ENCODE measurements at places on chromosomes 13 and 19.

DNA sequence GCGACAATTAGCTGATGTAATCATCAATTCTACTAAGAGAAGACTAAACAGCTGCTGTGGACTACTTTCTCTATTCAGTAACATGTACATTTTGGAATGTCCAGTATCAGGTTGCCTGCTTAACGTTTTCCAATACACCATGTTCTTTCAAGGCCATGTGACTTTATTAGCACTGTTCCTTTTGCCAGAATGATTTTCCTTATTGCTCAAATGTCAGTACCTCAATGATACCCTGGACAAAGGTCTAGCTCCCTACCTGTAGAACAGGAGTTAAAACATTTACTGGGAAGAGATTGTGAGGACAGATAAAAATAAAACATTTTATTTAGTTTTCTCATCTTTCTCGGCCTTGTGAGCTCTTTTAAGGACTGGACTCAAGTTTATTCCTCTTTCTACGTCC lies 3.8 kb upstream of the RBM26 start:
- DNase-seq, result no peak

GRCh38 chr19:45217193-45217956 lies 27.8 kb downstream of the EXOC3L2 start:
- DNase-seq, result no peak

GRCh38 chr13:25882466-25883357 lies 169.1 kb downstream of the SHISA2 start:
- no peak for DNase-seq

DNA sequence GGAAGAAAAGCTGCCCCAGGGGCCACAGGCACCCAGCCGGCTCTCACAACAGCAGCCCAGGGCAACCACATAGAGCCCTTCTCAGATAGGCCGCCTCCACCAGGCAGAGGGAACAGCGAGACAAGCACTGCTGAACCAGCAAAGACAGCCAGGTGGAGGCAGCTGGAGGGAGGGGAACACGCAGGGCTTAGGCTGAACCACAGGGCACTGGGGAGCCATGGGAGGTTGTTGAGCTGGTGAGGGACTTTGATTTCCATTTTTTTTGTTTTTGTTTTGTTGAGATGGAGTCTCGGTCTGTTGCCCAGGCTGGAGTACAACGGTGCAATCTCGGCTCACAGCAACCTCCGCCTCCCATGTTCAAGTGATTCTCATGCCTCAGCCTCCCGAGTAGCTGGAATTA lies 3.5 kb downstream of the GAMT start:
- DNase-seq, result no peak

- DNase-seq, result no peak
Observed at GRCh38 chr13:44732503-44733098, 156.5 kb upstream of the TSC22D1 start.

GRCh38 chr13:21230516-21230915 lies 54.1 kb downstream of the MRPL57 start:
- no peak for DNase-seq

- DNase-seq, result no peak
Observed at GRCh38 chr13:50955241-50955640, 45.6 kb downstream of the RNASEH2B start.

GRCh38 chr13:50794226-50794625 lies 49.3 kb downstream of the DLEU7 start:
- no peak for DNase-seq

DNA sequence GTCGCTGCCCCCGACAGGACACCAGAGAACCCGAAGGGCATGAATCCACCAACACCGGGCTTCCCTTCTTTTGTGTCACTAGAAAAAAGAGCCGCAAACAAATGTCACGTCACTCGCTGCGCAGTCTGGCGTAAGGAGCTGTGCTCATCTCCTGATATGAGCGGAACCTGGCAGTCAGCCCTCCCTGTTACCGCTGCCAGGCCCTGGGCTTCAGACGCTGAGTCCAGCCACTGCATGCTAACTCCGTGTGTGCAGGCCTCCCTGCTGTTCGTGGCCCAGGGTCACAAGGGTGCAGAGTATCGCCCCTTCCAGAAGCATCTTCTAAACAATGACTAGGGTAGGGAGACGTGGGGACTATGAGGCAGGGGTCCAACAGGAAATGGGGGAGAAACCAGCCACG lies 71.3 kb downstream of the SLC7A1 start:
- no peak for DNase-seq

DNA sequence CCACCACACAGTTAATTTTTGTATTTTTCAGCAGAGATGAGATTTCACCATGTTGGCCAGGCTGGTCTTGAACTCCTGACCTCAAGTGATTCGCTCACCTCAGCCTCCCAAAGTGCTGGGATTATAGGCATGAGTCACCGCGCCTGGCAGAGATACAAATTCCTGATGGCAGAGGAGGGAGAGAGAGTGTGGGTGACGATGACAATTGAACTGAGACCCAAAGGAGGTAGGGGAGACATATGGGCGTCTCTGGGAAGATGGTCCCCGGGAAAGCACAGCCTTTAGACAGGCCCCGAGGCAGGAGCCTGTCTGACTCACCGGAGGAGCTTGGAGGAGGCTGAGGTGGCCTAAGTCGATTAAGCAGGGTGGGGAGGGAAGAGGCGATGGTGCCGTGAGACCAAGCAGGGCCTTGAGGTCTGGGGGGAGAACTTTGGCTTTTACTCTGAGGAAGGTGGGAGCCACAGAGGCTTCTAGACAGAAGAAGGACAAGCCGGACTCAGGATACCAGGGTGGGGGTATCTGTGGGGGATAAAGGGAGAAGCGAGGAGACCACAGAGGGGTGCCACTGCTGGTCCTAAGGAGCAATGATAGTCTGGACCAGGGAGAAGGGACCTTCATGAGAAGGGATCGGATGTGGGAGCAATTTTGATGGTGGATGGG lies 38.2 kb downstream of the ARRDC2 start:
- DNase-seq, result no peak

GRCh38 chr13:104011505-104012241 lies 945.5 kb upstream of the SLC10A2 start:
- no peak for DNase-seq

DNA sequence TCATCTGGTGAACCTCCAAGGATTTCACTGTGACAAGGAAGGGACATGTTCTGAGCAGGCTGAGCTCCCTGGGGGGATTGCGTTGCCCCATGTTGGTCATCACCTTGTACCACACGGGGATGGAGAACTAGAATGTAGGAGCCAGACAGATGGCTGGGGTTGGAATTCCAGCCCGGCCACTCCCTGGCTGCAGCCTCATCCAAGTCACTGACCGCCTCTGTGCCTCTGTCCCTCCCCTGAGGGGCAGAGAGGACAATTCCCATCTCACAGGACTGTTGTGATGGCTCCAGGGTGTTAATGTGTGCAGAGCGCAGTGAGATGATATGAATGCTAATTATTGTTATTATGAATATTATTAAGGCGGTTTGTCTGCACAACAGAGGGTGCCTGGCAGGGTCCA lies 24.1 kb downstream of the ADGRL1 start:
- DNase-seq, result peak; percentile 4

DNA sequence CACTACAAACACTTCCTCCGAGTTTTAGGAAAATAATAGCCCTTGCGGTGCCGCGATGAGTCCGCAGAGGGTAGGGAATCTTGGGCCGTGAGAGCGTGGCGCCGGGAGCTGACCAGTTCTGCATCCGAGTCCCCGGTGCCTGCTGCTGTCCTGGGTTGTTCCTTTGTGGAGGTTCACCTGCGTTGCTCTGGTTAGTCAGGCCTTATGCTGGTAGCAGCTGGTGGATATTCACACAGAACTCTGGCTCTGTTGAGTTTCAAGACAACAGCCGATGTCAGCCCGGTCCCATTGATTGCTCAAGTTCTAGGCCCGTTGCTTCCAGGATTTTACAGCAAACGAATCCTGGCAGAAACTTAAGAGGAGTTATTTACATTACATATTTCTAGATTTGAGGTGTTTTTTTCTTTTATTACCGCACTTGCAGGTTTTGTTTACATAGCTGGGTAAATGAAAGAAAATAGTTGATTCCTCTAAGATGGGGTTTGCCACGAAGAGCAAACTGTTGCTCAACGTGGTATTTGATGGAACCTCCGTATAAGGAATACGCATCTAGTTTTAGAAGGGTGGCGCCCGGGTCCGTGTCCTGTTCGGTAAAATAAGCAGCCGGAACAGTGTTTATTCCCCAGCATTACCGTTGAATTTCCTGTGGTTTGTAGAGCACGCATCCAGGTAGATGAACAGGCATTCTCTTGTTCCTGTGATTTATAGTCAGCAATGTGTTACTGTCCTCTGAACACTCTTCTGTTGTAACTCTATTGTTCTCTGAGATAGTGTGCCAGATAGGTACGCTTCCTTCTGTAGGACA lies 1.3 kb downstream of the CLDN10 start:
- peak; percentile 17 for DNase-seq

DNA sequence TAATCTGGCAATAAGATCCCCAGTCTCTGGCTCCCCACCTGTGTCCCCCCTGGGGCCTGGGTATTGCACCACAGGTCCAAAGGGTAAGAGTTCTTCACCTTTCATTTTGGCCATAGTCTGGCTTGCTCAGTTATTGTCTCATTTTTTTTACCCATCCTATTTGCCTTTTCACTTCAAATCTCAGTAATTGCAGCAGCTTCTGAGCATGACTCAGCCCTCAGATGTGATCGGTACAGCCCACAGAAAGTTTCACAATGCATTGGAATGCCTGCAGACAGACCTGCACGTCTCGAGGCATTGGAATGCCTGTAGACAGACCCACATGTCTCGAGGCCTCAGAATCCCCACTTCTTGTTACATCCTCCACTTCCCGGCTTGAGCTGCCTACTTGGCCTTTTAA lies 173.6 kb downstream of the NUFIP1 start:
- no peak for DNase-seq

DNA sequence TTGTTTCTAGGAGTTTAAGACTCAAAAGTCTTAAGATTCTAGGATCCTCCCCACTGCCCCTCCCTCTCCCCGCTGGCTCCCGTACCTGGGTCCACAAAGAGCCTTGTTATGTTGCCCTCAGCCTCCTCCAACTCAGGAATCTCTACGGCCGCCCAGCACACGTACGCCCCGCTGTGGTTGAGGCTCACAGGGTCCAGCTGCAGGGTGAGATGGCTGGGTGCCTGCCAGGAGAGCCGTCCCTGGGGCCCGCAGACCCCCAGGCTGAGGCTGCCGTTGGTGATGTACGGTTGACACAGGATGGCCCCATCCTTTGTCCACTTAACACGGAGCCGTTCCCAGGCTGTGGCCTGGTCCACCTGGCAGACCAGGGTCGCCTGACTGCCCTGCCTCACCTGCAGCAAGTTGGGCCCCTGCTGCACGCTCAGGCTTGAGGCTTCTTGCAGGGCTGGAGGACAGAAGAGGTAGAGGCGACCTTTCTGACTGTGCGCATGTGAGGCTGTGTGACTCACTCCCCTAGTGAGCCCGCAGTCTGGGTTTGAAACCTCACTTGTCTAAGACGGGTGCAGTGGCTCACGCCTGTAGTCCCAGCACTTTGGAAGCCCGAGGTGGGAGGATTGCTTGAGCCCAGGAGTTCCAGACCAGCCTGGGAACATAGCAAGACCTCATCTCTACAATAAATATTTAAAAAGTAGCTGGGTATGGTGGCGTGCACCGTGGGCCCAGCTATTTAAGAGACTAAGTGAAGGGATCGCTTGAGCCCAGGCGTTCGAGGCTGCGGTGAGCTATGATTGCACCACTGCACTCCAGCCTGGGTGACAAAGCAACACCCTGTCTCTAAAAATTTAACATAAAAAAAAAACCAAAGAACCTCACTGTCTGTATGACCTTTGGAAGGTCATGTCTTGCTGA lies 4.0 kb downstream of the TMIGD2 start:
- no peak for DNase-seq

GRCh38 chr13:33746867-33747266 lies 71.1 kb upstream of the RFC3 start:
- no peak for DNase-seq

- no peak for DNase-seq
Observed at GRCh38 chr13:23740002-23740401, 149.2 kb downstream of the MIPEP start.

GRCh38 chr13:59236309-59236919 lies 927.3 kb downstream of the DIAPH3 start:
- DNase-seq, result no peak

DNA sequence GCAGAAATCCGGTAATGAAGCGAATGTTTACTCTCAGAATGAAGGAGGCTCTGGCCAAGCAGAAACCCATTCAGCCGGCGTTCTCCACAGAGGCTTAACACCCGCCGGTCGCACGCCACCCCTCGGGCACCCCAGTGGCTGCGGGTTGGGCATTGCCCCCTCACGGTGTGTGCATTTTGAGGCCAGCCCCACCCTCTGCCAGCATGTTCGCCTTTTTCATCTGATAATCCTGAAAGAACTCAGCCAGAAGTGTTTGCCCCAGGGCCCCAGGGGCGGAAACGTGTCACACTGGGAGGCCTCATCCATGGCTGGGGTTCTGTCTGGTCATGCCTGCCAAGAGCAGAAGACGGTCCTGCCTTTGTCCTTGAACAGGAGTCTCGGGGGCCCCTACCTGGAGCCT lies 34.2 kb downstream of the COMP start:
- no peak for DNase-seq

DNA sequence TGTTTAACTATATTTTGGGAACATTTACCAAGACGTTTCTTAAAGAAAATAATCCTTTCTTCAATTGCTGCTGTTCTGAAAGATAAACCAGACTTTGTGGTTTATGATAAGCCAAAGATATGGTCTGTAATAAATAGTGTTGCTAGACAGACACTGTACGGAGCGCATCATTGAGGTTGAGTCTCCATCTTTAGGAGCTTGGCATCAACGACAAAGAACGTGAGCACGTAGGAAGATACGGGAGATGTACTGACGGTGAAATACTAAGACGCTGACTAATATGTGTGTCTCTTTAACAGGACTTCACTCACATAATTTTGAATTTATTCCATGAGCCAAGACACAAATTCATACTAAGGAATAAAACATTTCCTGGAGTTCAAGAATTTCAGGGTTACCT lies 16.2 kb downstream of the TEX29 start:
- no peak for DNase-seq

- DNase-seq, result no peak
Observed at GRCh38 chr13:106213028-106213757, 322.3 kb downstream of the EFNB2 start.

GRCh38 chr13:27283906-27284493 lies 13.4 kb downstream of the RASL11A start:
- DNase-seq, result no peak

DNA sequence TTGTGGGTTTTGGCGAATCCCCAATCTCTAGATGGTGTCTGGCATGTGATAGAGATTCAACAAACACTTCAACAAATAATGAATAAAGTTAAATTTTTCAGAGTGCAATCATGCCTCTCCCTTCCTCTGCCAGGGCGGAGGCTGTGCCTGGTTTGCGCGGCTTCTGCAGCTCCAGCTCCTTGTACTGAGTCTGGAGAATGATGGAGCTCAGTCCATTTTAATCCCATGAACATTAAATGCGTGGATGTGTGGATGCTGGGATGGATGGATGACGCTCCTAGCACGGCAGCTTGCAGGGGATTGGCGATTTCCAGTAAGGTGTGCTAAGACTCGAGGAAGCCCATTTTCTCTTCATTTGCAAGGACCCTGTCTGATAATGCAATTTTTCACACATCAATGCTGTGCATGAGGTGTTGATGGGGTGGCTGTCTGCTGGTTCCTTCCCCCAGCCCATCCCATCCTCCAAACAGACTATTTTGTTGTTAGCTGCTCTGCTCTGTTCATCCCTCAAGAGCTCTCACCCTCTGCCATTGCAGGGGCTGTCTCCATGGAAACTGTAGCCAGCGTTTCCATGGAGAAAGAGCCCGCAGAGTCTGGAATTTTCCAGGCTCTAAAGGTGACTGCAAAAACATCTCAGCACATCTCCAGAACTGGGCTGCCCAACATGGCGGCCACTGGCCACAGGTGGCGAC lies 92.6 kb upstream of the PEG3 start:
- no peak for DNase-seq

- DNase-seq, result no peak
Observed at GRCh38 chr19:12695514-12695913, 917 bp downstream of the FBXW9 start.

GRCh38 chr13:71879129-71879535 lies 12.1 kb upstream of the DACH1 start:
- peak; percentile 22 for DNase-seq

Data from GM10248 (cell line).